ENCODE measurements at places on chromosomes 6 and 20.

GRCh38 chr6:68634726-68635411 lies at the start of gene ADGRB3:
Gene ADGRB3, plus strand, starts transcription at chr6:68635282. Its CDS starts 3,394 bp downstream, at chr6:68638676.
- DNase-seq = peak; percentile 87

GRCh38 chr6:136470044-136470443 lies 80.2 kb downstream of the MAP7 start:
- DNase-seq = no peak

DNA sequence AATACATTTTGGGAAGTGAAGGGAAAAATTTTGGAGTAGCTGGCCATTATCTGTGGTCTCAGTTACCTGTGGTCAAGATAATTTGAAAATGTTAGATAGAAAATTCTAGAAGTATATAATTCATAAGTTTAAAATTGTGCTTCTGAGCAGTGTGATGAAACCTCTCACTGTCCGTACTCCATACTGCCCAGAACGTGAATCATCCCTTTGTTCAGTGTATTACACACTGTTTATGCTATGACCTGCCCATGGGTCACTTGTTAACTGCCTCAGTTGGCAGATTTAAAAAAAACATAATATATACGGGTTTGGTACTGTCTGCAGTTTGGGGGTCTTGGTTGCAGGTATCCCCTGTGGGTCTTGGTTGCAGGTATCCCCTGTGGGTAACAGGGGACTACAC lies 4.1 kb upstream of the CALHM5 start:
- DNase-seq = no peak

- DNase-seq = no peak
Measured at GRCh38 chr6:69732640-69733039, 64.2 kb downstream of the LMBRD1 start.

DNA sequence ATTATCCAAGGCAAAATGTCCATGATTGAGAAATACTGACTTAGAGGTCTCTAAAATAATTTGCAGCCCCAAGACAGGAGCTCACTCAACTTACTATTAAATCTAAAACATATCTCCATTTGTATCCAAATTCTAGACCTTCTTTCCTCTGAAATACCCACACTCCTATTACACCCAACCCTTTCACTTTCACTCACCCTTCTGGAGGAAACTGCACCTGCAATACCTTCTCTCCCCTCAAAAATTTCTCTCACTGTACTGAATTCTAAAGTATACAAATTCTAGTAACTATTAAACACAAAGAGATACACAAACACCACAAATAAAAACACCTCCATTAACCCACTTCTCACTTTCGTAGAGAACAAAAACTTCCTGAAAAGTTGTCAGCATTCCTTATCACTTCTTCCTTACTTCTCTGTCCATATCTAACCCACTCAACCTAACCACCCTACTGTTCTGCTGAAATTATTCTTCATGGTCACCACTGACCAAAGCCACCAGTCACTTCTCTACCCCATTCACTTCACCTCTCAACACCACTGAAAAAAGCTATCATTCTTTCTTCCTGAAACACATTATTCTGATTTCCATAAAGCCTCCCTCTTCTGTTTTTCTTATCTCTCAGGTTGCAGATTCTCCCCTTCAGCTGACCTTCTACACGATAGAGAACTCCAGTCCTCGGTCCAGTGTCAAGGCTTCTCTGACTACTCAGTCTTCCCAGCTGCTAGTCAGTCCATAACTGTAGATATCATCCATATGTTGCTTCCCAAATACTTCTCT lies 12.0 kb downstream of the LMBRD1 start:
- DNase-seq = no peak

DNA sequence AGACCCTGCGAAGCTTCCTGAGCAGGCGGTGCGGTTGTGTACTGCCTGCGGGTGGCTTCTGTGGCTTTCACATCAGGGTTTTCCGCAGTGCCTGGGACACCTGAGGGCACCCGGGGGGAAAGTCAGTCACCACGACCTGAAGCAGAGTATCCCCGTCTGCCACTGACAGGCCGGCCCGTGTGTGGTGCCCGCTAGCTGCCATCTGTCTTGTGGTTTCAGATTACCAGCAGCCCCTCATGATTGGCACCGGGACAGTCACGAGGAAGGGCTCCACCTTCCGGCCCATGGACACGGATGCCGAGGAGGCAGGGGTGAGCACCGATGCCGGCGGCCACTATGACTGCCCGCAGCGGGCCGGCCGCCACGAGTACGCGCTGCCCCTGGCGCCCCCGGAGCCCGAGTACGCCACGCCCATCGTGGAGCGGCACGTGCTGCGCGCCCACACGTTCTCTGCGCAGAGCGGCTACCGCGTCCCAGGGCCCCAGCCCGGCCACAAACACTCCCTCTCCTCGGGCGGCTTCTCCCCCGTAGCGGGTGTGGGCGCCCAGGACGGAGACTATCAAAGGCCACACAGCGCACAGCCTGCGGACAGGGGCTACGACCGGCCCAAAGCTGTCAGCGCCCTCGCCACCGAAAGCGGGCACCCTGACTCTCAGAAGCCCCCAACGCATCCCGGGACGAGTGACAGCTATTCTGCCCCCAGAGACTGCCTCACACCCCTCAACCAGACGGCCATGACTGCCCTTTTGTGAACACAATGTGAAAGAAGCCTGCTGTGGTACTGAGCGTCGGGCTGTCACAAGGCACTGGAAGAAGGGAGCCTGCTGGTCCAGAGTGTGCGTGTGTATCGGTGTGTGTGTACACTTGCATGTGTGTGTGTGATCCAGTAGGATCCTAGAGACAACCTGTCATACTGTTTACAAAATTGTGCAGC lies 54.4 kb downstream of the GOPC start:
- peak; percentile 27 for DNase-seq

- no peak for DNase-seq
Measured at GRCh38 chr6:15538106-15538505, 124.7 kb downstream of the DTNBP1 start.

DNA sequence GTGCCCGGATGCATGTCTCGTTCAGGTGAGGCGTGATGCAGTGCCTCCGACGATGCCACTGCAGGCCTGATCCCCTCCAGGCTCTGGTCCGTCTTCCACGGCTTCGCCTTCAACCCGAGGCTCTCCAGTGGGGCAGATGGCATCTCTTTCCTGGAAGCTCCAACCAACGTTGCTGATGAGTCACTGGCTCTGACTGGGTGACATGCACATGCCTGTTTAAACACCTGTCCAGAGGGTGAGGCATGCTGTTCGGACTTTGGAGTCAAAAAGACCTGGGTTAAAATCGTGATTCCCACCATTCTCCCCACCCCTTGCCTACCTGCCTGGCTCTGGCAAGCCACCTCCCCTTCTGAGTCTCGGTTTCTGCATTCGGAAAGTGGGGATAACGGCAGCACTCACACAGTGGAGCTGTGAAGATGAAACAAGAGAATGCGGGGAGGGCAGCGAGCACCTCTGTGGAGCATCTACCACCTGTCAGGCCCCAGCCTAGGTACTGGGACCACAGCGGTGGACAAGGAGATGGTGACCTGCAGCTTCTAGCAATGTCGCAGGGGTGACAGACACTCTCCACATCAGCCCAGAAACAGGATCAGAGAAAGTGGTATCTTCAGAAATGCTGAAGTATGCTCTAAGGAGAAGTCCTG lies 8.5 kb upstream of the EDN3 start:
- no peak for DNase-seq

GRCh38 chr6:138563650-138564049 lies 64.4 kb upstream of the NHSL1 start:
- no peak for DNase-seq

DNA sequence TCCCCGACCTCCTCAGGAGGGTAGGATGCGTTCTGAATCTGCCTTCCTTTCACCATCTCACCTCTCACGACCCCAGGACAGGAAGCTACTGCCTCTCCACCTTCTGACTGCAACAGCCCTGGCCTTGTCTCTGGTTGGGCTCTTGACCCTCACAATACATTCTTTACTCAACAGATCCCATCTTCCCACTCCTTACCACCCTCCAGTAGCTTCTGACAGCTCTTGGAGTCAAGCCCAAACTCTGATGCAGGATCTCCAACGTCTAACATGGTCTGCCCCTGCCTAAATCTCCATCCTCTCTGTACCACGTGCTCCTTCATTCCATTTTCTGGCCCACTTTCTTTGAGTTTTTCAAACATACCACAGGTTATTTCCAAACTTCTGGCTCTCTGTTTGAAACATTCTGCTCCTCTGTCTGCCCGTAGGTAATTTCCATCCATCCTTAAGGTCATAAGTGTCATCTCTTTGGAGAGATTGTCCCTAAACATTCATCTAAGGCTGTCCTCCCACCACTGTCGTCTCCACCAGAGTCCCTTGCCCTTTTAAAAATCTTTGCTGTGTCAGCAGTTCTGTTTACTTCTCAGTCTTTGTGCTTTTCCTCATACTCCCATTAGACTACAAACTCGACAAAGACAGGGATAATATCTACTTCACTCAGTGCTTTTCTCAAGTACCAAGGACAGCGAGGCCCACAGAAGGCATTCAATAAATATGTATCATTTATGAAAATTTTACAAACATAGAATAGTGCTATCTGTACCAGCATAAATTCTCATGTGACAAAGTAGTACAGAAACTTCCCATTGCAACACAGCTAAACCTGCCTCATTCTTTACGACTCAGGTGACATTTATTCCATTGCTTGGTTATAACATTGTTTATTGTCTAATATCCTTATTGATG lies 73.6 kb downstream of the BCAS1 start:
- DNase-seq = no peak

DNA sequence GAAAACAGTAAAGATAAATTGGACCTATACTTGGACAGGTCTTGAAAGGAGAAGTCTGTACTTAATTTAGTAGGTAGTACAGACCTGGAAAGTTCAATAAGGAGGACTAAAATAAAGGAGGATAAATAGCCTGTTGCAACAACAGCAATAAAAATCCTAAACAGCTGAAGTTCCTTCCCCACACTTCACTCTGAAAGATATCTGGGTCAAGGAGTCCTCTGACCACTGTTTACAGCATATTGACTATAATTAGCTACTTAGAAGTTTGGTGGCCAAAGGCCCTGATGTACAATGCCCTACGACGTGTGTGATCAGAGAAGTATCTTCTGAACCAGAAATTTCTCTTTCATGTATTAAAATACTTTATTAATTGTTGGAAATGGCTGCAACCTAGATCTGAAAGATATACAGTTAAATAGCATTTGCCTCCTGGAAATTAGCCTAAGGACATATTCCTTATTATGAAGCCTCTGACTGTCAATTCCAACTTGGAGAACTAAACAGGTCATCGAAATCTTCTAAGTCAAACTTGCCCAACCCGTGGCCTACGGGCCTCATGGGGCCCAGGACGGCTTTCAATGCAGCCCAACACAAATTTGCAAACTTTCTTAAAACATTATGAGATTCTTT lies 82.8 kb downstream of the KIF13A start:
- DNase-seq = no peak

GRCh38 chr20:9172851-9173250 lies 104.0 kb downstream of the PLCB4 start:
- DNase-seq = no peak

- DNase-seq = no peak
Measured at GRCh38 chr6:38080360-38080759, 260.8 kb downstream of the ZFAND3 start.

DNA sequence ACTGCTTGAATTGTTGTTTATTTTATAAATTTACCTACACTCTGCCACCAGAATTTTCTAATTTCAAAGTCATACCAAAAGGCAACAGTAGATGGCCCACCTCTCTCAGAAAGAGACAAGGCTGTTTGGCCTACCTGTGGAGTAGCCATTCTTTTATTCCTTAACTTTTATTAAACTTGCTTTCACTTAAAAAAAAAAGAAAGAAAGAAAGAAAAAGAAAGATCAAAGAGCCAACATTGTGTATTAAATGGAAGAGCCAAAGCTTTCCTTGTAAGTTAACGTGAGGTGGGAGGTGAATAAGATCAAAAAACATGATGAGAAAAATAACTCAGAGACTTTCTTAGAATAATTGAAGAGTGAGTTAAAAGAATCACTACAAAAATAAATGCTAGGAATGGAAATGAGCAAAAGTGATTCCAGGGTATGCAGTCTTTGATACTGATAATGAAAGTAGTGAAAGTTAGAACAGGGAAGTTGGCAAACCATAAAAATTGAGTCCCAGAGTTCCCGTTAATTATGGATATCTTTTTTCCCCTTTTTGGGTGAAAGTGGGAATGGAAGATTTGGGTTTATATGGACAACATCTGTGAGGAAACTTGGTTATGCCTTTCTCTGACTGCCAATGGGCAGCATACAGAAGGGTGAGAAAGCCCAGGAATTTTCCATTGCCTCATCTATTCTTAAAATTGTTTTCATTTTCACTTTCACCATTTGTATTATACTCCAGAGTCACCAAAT lies 35.9 kb upstream of the MYB start:
- no peak for DNase-seq

DNA sequence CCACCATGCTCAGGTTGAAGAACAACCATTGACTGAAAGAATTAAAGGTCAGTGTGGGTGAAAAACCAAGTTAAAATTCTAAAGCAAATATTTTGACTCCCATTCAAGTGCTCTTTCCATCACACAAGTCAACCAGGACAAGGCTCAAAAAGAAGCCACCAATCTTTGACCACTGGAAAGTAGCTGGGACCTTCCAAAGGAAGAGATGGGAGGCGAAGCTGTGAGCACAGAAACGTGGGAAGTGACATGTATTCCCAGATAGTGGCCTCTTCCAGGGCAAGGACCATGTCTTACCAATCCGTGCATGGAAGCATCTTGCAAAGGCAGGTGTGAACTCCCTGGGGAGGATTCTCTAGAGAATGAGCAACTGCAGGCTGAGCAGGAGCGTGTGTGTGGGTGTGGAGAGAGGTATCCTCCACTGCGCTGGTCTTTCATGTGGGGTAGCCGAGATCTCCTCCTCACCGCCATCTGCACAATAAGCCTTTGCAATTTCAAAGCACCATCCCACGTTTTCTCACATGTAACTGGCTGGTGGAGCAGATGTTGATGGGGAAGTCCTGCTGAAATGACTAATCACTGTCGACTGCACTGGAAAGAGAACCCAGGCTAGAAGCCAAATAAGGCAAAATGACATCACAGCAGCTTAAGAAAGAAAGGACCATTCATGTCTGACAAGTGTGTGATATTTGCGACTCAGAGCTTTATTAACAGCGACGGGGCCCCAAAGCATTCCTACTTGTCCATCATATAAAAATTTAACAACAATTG lies 189.4 kb upstream of the RREB1 start:
- no peak for DNase-seq

GRCh38 chr6:144259986-144260385 lies 25.1 kb upstream of the UTRN start:
- no peak for DNase-seq

GRCh38 chr20:33061658-33062028 lies 7.9 kb downstream of the BPIFB3 start:
- DNase-seq = no peak

DNA sequence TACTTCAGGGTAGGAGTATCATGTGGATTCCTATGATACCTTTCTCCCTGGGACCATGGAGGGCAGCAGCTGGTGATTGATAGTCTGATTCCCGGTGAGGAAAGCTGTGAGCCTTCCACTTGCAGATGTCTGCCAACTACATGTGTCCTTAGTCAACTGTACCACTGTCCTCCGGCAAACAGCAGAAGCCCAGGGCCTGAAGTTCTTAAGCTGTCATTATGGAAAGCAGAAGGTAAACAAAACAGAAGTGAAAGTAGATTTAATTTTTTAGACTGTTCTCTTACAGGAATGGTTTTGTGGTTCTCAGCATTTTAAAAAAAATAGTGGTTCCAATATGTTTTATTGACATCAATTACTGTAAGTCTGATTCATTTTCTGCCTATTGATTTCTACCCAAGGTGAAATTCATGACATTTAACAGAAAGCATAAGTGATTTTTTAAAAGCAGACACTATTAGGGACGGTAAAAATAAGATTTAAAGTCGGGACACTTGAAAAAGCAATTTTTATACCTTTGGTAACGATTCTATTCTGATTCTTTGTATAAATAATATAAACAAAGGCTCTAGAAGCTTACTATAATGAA lies 36.6 kb downstream of the PTPN1 start:
- DNase-seq = no peak

All from amygdala (tissue), 56 donors.